NCI-H1417 treated with DMSO at 0.1 percent for 48 hours (cell line): ENCODE measurements at places on chromosomes 13 and 19.
A peak's percentile ranks its signal among the peaks of the same experiment; 100 is the strongest.

DNA sequence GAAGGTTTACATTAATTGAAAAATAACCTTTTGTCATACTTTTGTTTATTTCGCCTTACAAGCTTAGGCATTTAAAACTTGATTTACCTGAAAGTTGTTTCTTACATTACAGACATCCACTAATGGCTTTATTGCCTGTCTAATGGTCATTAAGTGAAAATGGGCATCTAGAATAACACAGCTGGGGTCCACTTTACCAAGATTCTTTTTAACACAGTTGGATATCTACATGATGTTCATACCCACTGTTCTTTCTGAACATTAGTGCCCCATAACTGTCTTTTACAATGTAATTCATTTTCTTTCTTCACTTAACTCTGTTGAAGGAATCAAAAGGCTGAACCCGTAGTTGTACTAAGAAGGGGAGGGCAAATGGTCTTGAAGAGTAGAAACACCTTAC is 19.8 kb upstream of the KLHL1 start:
- DNase-seq, result peak; percentile 64

GRCh38 chr13:48094404-48094780 is 512 bp downstream of the MED4 start:
- no peak for DNase-seq

DNA sequence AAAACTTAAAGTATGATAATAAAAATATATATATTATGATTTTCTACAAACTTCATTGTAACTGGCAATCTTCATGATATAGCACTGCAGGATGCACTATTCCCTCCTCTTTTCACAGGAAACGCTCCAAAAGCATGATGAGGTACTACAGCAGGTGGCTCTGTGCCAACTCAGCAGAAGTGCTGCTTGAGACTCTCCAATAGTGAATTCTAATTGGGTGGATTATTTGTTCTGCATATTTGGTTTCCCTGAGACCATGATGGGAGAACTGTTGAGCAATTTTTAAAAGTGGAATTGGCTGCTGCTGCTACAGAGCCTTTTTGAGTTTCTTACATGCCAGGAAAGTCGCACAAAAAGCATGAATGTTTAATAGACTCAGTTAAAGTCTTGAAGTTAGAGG is 1782.4 kb upstream of the PCDH20 start:
- peak; percentile 74 for DNase-seq

DNA sequence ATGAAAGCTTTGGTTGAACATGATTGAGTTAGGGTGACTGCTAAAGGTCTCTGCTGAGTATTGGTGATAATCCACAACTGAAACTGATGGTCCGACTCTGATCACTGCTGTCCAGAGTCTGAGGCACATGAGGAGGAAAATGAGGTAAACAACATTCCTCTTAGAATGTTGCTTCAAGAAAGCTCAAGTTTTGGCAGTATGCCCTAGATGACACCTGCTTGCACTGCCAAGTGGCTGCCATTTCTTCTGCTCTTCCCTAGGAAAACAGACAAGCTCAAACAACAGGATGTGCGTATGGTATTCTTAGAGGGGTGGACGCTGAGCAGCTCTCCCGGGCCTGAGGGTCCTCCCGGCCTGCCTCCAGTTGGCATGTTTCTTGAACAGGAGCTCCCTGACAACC is 15.2 kb upstream of the MTIF3 start:
- no peak for DNase-seq

- DNase-seq, result no peak
These were observed 1.8 kb downstream of the INSR start for GRCh38 chr19:7292352-7292949.

DNA sequence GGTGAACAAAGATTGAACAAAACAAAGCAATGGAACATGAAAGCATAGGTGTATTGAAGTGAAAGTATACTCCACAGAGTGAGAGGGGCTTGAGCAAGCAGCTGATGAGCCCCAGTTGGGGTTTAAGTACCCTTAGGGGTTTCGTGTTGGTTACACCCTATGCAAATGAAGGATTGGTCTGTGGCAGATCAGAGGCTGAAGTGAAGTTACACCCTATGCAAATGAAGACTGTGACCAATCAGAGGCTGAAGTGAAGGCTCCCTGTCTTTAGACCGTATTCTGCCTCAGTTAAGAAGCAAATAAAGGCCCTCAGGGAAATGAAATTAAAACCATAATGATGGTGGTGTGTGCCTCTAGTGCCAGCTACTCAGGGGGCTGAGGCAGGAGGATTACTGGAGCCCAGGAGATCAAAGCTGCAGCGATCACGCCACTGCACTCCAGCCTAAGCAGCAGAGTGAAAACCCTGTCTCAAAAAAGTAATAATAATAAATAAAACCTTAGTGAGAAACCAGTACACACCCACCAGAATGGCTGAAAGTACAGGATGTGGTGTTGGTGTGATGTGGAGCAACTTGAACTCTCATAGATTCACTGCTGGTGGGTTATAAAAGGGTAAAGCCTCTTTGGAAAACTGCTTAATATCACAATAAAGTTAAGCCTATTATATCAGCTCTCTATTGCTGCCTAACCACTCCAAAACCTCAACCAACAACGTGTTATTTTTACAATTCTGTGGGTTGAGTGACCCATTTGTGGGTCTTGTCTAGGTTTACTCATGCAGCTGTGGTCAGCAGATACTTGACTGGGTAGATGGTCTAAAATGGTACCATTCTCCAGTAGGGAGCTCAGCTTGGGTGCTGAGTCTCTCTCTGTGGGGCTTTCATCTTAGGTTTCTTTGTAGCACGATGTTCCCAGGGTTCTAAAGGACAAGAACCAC is 12.8 kb upstream of the UPF3A start:
- no peak for DNase-seq

GRCh38 chr19:10514211-10515145 is 2.8 kb downstream of the S1PR5 start:
- no peak for DNase-seq
